ENCODE measurements at places on chromosomes 3 and 15.

DNA sequence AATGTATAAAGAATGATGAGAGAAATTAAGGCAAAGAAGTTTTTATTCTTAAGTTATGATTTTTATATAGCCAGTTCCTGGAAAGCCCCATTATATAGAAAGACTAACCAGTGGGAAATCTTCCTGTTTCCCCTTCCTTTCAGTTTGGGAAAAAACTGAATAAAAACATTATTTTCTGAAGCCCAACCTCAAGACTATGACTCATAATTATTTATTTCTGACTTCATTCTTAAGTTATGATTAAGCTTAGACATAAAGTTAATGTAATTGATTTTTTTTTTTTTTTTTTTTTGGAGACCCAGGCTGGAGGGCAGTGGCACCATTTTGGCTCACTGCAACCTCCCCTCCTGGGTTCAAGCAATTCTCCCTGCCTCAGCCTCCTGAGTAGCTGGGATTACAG, 55.8 kb downstream of the TRPC1 start:
- DNase-seq: no peak

- DNase-seq: no peak
Measured at GRCh38 chr3:142021127-142021526, 128.2 kb downstream of the TFDP2 start.

DNA sequence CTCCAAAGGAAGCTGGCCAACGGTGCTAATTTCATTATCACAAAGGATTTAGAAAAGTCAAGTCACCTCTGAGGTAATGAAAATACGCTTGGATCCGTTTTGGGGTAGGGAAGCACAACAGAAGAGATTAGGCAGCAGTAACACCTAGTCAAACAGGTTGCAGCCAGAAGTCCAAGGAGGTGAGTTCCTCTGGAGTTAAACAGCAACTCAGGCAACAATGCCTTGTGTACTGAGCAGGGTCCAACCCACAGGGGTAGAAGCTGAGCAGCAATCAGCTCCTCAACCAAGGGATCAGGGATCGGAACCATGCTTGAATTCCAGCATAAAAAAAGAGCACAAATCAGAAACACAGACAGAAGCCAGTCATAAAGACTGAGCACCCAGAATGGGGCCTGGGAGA, 88.1 kb upstream of the SPRED1 start:
- no peak for DNase-seq

GRCh38 chr3:188904670-188905069, 267.1 kb upstream of the TPRG1 start:
- no peak for DNase-seq
